Liver (tissue), 10 donors: ENCODE measurements at places on chromosomes 7 and 10.
A peak's percentile ranks its signal among the peaks of the same experiment; 100 is the strongest.

GRCh38 chr7:117324960-117325359, 2.1 kb upstream of the WNT2 start:
- no peak for DNase-seq

DNA sequence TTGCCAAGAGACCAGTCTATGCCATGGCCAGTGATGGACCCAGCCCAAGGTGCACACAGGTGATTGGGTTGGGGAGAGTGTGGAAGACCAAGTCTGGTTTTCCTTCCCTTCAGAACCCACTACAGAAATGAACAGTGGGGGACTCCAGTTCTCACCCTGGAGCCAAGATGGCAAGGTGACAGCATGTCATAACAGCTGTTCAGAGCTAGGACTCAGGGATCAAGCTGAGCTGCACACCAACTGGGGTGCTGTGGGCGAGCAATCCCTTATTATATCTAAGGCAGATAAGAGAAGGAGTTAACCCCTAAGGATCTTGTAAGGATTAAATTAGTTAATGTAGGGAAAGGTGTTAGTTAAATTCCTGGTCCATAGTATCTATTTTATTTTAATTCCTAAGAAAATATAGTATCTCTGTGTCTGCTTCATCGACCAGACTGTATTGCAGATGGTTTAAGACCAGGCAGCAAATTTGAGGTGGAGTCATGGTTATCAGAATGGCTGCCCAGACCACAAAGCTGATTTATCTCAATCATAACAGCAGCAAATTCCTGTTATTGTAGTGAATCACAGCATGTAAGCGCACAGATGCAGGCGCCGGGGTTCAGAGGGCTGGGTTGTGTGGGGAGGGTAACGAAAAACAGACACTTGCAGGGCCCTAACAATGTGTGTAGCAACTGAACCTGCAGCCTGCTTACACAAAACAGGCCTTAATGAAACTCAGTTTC, 208.7 kb upstream of the ZNF32 start:
- DNase-seq: no peak

DNA sequence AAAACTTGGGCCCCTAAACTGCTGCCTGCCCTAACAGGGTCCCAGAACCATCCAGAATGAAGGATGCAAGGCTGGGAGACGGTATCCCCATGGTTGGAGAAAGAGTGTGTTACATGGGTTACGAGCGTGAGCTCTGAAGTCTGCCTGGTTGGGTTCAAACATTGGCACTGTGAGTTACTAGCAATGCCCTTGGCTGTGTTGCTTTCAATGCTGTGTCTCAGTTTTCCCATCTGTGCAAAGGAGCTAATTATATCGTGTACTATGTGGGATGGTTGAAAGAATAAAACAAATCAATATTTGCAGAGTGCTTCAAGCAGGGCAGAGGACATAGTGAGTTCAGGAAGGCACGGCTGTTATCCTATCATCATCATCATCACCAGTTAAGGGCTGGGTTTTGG, 114.7 kb downstream of the ZMIZ1 start:
- DNase-seq: no peak

- DNase-seq: no peak
Measured at GRCh38 chr7:85175217-85175616, 11.6 kb downstream of the SEMA3D start.

GRCh38 chr7:88305044-88305443, 1.6 kb downstream of the STEAP4 start:
- DNase-seq: no peak

- no peak for DNase-seq
Measured at GRCh38 chr7:25122373-25122772, 2.7 kb downstream of the CYCS start.

DNA sequence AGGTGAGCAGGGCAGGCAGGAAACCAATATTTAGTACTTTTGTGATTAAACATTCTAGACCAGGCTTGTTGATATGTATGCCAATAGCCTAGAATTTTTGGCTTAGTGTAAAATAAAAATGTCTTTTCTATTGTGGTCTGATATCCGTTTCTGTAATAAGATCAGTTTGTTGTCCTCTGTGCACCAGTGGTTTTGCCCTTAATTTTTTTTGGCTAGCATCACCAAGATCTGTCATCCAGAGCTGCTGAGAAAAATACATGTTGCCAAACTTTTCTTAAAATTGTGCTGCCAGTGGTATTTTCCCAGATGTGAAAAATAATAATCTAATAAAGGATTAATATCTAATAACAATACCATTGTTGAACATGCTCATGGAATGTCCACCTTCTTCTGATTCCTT, 115.6 kb downstream of the TWIST1 start:
- DNase-seq: no peak

DNA sequence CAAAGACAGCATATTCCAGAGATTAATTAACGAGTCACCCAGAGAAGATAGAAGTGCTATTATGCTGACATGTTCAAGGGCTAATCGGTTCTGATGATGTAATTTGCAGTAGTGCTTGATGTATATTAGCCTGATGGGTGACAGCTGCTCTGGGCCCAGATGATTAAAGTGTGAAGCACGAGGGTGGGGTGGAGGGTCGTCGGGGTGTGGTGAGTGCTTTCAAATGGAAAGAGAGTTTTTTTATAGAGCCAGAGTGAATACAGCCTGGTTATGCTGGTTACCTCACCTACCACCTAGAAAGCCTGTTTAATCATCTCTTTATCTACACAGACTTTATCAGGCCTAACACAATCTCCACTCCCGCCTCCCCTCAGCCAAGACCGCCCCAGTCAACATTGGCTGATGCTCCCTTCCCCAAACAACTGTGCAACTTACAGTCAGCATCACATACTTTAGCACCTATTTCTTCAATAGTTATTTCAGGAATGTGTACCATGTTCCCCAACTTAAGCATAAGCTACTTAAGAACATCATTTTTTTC, 11.5 kb upstream of the STN1 start:
- no peak for DNase-seq

DNA sequence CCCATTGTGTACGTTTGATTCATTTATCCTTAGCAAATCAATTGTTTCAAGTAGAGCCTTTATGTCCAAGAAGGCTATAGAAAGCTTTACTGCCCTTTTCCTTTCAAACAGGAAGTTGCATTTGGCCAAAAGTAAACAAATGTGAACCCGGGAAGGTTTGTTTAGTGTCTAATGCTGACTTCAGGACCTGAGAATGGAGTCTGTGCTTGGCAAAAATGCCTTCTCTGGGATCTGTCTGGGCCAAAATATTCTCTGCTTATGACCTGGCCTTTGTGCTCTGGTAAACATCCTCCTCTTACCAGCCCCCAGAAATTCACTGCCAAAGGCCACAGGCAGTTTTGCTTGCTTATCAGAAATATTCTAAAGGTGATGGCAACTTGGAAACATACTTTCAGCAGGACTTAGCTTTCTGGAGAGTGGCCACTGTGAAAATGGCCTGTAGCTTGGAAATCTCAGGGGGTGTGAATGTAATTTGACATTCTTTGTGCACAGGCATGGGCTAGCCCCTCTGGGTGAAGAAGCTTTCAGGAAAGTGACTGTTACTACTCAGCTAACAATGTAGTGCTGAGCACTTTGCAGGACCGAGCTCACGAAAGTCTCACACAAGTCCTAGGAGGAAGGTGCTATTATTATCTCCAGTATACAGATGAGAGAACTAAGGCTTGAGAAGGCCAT, 199.5 kb downstream of the PTEN start:
- no peak for DNase-seq

- no peak for DNase-seq
Measured at GRCh38 chr10:102633287-102633686, 11.0 kb upstream of the TRIM8 start.

- no peak for DNase-seq
Measured at GRCh38 chr10:483261-483660, 206.2 kb downstream of the DIP2C start.

DNA sequence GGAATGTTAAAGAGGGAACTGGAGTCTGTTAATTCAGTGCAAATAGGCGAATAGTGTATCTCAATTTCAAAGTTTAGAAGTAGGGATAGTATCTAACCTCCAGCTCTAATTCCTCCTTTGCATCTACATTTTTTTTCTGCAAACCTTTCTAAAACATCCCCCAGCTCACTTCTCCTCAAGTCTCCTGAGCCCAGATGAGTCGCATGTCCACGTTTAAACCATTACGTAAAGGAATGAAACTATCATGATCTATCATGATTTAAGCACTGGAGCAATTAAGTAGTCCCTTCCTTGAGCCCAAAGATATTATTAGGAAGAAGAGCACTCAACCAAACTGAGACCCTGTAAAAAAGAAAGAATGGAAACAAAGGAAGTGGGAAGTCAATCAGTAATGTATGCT, 29.9 kb downstream of the GPR22 start:
- DNase-seq: no peak

DNA sequence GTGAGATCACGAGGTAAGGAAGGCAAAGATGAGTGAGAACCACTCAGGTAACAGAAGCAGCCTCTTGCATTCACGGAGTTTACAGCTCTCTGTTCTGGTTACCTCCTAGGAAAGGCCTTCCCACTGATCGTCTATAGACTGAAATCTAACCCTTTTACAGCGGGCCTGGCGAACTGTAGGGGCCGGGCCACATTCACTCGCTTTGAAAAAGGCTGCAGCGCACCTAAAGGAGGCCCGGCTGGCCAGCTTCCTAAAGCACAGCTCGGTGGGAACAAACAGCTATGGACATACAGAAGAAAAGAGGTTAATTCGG, 565 bp downstream of the ATP5MK start:
- no peak for DNase-seq

DNA sequence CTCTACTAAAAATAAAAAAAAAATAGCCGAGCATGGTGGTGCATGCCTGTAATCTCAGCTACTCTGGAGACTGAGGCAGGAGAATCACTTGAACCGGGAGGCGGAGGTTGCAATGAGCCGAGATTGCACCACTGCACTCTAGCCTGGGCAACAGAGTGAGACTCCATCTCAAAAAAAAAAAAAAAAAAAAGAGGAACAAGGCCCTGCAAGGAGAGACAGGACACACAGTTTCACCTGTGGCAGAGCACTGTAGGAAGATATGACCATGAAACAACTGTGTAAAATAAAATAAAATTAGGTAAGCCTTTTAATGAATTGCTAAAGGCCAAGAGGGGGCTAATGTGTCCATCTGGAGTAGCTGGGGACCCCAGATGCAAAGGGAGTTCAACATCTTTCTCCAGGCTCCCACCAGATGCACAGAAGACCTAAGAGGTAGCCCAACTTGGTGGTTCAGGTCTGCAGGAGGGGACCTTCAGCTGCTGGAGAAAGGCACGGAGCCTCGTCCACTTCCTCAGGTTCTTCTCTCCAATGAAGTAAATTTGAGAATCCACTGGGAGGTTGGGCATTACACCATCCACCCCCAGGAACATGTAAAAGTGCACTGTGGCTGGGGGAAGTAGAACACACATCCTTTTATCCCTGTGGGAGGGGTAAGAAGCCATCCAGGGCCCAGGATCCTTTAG, 12.7 kb downstream of the PPIF start:
- DNase-seq: no peak

- DNase-seq: no peak
Measured at GRCh38 chr7:85829817-85830432, 643.1 kb upstream of the SEMA3D start.

GRCh38 chr7:38398725-38399321, 125.4 kb upstream of the TARP start:
- DNase-seq: peak; percentile 45

DNA sequence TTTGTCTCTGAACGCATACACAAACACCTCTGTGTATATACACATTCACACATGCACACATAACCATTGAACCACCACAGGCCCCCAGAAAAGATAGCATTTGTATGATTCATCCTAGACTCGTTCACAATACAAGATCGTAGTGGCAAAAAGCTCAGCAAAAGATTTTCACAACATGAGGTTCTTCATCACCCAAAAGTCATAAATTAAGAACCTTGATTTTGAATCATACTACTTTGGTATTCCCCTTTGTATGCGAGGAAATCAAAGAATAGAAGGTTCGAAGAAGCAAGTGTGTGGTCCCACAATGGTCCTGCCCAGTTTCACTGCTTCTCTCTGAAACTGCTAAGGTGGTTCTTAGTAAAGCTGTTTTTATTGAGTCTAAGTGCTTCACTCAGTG, 200.7 kb downstream of the CELF2 start:
- DNase-seq: no peak

GRCh38 chr10:130169136-130169859, 33.1 kb downstream of the GLRX3 start:
- DNase-seq: no peak
